ENCODE measurements at places on chromosomes 2 and 18.

DNA sequence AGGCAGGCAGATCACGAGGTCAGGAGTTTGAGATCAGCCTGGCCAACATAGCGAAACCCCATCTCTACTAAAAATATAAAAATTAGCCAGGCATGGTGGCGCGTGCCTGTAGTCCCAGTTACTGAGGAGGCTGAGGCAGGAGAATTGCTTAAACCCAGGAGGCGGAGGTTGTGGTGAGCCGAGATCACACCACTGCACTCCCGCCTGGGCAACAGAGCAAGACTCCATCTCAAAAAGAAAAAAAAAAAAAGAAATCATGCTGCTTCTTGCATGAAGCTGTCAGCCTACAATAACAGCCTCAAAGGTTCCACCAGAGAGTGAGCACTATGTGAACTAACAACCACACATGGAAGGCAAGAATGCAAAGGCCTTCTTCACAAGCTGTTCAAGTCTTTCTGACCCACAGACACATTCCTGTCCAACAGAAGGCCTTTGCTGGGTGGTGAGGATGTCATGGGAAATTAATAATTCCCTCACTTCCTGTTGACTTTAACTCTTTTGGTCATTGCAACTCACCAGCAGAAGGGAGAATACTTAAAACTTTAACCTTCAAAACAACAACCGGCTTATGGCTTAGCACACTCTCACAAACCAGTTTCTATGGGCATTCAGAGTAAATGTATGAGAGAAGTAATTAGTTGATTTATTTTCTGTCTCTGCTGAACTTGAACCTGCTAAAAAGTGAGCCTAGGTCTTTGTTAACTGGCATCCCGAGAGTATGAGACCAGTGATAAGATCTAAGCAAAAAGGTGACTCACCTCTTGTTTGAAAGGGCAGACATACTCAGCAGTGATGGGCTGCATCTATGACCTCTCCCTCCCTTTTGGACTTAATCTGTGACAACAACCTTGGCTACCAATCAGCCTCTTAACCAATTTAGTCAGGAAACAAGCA is 11.8 kb downstream of the PLEKHM3 start:
- DNase-seq = no peak

- DNase-seq = no peak
These were observed 116.2 kb downstream of the STPG4 start for GRCh38 chr2:47038656-47039488.

- no peak for DNase-seq
These were observed 141.9 kb upstream of the LGALSL start for GRCh38 chr2:64311948-64312621.

GRCh38 chr2:9631878-9632700 is 1.3 kb upstream of the YWHAQ start:
- no peak for DNase-seq

GRCh38 chr2:133109772-133110171 is 439.8 kb upstream of the LYPD1 start:
- no peak for DNase-seq

GRCh38 chr2:10619643-10620042 is 70.1 kb downstream of the NOL10 start:
- no peak for DNase-seq

DNA sequence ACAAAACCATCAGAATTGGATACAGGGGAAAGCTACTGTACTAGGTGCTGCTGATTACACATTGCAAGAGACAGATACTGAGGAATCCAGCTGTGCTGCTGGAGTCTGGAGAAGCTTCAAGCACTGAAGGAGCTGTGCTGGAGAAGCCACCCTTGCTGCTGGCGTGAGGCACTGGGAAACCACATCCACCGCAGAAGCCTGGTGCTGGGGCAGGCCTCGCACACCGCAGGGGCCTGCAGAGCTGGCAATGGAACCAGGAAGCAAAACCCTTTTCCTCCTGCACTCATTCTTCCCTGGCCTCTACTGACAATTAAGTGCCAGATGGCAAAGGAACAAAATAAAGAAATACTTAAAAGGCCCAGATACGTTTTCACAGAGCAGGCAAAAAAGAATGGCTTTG is 94.4 kb upstream of the MSH6 start:
- DNase-seq = no peak

GRCh38 chr2:224310943-224311625 is 90.8 kb downstream of the FAM124B start:
- no peak for DNase-seq

- DNase-seq = no peak
These were observed 16.2 kb upstream of the MREG start for GRCh38 chr2:216029416-216030129.

DNA sequence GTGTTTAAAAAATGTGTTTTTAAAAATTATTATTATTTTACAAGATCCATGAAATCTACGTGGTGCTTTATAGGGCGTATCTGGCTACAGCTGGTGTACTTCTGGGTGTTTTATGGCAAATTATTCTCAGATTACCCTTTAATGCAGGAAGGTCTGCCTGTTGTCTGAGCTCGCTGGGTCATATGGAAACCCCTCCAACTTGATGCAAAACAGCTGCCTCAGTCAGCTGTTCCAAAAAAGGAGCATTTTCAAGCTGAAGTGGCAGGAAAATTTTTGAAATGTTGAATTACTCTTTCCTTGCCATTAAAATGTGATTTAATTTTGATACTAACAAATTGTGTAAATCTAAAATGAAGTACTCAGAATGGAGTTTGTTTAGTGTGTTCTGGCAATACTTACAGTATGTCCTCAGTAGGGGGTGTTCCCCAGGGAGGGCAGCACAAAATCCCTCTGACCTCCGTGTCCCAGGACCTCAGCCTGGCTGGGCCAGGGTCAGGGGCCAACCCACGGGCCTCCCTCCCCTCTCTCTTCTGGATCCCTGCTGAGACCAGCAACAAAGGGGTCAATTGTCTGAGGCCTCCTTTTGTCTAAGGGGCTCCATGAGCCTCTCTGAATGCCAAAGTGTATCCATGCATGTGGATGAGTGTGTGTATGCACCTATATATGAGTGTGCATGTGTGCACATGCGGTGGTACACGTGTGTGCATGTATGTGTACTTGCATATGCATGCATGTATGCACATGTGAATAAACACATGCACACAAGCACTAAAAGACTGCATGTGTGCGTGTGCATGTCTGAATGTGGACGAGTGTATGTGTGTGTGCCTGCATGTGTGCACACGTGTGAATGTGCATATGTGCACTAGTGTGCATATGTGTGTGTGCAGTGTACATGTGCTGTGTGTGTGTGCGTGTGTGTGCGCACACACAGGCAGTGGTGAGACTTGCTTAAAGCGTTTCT is 105.4 kb downstream of the ACOXL start:
- DNase-seq = no peak

DNA sequence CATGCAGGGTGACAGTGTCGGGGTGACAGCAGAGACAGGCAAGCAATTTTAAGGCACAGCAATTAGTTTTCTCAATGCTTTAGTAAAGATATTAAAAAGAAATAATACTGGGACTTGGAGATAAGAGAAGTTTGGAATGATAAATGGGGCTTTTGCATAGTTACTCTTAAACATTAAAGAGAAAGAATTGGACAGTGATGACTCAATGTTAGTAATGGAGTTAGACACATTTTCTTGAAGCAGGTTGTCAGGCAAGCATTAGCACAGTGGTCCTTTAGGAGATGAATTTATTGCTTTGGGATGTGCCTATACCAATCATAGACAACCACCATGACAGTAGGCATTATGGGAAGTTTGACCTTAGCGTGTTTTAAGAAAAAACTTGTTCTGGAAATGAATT is 228.3 kb upstream of the RAB12 start:
- no peak for DNase-seq

DNA sequence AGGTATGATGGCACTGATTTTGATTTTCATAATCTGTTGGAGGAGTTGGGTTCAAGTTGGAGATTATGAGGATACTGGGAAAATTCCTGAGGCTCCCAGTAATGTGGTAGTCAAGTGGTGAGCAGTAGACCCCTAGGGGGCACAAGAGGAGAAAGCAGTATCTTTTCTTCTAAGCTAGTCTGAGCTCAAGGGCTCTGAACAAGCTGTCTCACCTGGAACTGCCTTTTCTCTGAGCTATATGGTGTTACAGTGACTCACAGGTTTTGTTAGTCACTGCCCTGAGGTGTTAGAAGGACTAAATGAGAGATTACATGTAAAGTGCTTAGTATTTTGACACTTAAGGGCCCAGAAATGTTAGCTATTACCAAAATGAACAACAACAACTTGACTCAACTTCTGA is 42.2 kb downstream of the CD302 start:
- DNase-seq = no peak

GRCh38 chr2:205321231-205321630 is 361.1 kb upstream of the NRP2 start:
- no peak for DNase-seq

DNA sequence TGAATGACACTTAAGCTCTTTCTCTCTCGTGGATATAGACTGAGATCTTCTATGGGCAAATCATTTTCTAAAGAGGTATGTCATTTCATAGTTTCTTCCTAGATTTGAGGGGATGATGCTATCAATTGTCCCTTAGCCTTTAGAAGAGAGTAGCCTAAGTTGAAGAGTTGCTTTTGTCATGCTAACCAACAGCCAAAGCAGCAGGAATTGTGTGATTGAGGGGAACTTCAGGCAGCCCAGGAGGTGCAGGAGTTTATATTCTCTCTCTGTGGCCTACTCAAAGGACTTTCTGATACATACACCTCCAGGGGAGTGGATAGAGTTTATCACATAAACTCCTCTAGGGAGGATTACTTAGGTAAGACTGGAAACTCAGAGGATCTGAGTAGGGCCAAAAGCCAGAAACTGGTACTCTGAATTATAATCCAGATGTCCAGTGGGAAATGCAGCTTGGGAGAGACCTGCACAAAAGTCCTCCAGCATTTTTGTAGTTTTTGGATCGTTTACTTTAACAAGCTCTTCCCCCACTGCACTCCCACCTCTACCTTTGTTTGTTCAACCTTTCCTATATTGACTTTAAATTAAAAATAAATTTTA is 150.7 kb upstream of the CCDC68 start:
- no peak for DNase-seq

DNA sequence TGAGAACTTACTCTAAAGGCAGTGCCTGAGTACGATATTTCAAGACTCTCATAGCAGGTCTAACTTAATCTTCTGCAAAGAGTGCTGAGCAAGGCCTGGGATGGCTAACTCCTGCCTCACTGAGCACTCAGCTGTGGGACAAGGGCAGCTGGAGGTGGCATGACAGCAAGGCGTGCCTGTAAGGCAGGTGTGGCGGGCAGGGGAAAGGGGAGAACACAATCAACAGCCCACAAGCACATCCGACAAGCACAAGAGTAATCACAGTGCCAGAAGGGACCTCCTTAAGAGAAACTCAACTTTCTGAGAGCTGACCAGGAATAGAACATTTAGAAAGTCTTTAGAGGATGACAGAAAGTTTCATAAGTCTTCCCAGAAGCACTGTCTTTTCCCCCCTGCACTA is 42.0 kb downstream of the GPR45 start:
- DNase-seq = no peak

GRCh38 chr2:138373993-138374408 is 127.6 kb upstream of the SPOPL start:
- DNase-seq = peak; percentile 19

DNA sequence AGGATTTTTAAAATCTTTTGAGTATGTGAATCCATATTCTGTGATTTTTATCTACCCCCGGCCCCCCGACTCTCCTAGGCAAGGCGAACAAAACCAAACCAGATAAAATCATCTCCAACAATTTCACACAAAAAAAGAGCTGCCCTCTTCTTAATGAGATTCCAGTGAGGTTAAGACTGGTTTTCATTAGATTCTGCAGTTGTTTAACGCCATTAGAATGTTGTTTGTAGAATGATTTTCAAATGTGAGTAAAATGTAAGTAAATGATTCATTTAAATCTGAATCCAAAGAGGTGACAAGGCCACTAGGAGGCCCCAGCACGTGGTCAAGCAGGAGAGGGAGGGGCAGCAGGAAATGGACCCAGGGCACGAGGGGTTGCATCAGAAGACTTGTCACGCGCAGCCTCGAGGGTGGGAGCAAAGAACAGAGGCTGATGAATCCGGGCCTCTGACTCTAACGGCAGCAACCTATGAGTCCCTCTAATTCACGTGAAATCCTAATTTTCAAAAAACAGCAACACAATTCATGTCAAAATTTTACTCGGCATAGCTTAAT is 24.3 kb upstream of the KLHL29 start:
- DNase-seq = no peak

GRCh38 chr2:131058920-131059319 is 34.3 kb downstream of the FAM168B start:
- DNase-seq = no peak

GRCh38 chr2:11097038-11097720 is 58.1 kb upstream of the SLC66A3 start:
- DNase-seq = no peak

DNA sequence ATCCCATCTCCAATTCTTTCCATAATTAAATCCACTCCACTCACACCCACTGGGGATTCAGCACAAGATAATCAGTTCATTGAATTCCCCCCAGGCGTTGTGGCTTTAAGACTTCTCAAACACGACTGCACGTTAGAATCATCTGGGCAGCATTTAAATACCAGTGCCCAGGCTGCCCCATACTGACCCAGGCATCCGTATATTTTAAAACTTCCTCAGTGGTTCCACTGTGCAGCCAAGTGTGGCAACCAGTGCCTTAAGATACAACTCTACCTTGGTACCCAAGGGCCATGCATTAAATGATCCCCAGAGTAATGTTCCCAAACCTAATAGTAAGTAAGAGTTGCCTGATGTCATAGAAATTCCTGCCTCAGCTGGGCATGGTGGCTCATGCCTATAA is 54.3 kb upstream of the BZW1 start:
- DNase-seq = no peak

DNA sequence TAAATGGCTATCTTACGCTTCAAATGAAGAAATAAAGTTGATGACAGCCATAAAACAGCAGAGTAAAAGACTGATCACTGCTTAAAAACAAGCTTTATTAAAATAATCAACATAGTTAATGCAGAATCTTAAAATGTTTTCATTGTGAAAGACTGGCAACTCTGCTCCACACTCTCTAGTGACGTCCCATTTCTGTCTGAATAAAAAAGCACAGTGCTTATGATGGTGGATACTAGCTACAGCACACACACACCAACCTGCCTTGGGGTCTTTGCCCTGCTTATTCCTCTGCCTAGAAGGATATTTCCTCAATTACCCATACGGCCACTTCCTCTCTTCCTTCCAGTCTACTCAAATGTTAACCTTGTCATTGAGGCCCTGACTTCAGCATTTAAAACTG is 19.1 kb downstream of the C1D start:
- no peak for DNase-seq

DNA sequence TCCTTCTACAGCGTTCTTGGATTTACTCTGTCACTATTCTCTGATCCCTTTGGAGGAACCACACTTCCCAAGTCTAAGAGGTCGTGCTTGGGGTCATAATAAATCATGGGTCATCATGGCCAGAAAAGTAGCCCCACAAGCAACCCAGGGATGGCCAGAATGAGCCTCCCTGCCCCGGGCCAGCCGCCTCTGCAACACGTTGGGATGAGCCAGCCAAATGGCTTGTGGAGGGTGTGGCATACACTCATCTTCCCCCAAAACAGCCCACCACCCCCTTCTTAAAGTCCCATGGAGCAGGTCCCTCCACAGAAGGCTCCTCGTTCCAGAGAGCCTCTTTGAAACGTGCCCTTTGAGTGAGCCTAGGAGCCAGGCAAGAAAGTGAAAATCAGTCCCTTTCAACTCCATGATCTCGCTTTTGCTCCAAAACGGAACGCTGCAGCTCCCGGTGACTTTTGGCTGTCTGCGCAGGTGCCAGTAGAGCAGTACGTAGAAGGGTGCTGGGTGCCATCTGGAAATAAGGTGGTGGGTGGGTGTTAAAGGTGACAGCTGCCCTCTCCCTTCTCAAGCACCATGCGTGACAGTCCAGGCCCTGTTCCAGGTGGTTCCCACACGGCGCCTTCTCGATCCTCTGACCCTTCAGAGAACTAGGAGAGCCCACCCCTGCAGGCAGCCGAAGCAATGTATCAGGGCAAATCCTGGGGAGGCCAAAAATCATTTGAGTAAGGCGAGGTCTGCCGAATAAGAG is 48.5 kb upstream of the FOSL2 start:
- no peak for DNase-seq

Data from KG1 (cell line).